Skin of body (tissue), 3 donors: ENCODE measurements at places on chromosomes 4 and X.

GRCh38 chrX:47570794-47571193, 9.8 kb downstream of the ARAF start:
- no peak for DNase-seq

- no peak for DNase-seq
Observed at GRCh38 chr4:5754529-5754881, 43.5 kb downstream of the EVC start.

DNA sequence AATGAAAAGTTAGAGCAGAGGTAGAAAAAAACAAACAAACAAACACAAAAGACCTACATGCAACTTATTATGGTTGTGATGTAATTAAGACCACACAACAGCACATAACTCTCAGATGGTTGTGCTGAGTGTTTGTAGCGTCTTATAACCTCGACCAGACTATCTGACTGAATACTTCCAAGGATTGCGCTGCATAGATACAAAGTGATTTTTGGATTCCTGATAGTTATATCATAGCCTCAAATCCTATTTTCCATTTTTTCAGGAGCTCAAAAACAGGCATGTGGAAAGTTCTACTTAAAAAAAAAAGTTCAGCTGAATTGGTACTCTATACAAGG, 236.1 kb downstream of the SPRY1 start:
- DNase-seq, result peak; percentile 73

DNA sequence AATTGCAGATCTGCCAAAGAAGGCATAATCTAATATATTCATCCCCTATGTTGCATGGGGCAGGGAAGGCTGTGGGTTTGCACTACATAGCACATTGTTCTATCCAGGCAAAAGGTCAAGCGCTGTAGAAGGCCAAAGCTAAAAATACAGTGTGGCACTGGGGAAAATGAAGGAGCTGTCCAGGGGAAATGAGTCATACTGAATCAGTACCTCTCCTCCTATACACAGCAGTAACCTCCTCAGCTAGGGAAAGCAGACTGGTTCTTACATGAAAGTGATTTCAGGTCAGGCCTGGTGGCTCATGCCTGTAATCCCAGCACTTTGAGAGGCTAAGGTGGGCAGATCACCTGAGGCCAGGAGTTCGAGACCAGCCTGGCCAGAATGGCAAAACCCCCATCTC, 31.0 kb upstream of the SLC25A4 start:
- peak; percentile 38 for DNase-seq

DNA sequence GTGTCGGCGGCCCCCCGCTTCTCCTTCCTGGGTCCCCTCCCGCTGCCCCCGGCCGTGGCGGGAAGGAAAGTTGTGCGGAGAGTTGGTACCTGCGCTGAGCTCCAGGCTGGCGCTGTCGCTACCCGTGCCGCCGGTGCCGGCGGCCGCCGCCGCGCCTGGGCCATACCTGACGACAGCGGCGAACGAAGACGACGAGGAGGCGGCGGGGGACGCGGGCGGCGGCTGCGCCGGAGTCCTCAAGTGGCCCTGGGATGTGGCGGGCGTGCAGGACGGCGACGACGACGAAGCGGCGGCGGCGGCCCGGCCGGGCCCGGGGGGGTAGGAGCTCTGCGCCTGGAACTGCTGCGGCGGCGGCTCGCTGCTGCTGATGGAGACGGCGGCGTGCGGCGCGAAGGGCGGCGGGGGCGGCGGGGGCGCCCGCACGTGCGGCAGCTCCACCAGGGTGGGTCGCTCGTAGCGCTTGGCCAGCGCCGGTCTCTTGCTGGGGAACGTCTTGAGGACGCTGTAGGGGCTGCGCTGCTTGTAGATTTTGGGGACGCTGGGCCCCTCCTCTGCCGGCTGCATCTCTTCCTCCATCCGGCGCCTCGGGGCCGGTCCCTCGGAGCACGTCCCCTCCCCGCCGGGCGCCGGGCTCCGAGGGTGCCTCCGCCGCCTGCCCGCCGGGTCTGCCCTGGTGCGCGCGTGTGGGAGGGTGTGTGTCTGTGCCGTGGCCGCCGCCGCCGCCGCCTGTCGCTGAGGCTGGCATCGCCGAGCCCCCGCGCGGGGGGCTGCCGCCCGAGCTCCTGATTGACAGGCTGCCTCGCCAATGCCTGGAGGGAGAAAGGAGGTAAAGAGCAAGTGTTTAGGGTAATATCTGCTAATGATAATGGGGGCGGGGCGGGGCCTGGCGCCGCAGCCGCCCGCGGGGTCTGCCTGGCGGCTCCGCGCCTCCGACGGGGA, 618 bp downstream of the BEND4 start:
- DNase-seq, result no peak

DNA sequence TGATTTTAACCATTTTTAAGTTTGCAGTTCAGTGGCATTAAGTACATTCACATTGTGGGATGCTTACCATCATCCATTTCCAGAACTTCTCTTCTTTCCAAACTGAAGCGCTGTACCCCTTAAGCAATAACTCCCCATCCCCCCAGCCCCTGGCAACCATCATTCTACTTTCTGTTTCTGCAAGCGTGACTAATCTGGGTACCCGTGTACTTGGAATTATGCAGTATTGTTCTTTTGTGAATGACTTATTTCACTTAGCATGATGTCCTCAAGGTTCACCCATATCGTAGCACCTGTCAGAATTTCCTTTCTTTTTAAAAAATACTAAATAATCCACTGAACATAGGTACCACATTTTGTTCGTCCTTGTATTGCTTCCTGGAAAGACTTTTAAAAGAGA, 32.9 kb downstream of the USP9X start:
- no peak for DNase-seq

DNA sequence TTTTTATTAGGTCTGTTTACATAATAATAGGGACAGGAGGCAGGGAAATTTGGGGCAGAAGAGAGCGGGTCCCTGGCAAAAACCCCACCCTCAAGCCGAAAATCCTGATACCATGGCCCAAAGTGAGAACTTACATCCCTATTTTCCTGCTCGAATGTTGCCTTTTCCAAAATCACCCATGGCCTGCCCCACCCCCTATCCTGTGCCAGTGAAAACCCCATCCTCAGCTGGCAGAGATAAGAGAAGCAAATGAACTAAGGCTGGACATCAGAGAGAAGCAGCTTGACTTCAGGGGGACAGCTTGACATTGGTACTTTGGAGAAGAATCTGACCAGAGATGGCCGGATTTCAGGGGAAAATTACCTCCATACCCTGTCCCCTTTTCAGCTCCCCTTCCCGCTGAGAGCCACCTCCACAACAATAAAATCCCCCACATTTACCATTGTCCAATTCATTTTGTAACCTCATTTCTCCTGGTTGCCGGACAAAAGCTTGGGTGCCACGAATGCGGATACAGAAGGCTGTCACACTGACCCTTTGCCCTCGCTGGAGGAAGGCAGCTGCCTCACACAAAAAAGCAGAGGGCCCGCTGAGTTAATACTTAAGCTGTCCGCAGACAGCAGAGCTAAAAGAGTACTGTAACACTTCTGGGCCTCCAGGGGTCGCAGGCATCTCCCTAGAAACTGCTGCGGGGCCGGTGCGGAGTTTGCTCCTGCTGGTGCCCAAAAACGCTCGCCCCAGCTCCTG, 196.2 kb downstream of the SNCA start:
- DNase-seq, result no peak

- peak; percentile 65 for DNase-seq
Observed at GRCh38 chr4:74117024-74117534, 18.1 kb upstream of the CXCL2 start.

DNA sequence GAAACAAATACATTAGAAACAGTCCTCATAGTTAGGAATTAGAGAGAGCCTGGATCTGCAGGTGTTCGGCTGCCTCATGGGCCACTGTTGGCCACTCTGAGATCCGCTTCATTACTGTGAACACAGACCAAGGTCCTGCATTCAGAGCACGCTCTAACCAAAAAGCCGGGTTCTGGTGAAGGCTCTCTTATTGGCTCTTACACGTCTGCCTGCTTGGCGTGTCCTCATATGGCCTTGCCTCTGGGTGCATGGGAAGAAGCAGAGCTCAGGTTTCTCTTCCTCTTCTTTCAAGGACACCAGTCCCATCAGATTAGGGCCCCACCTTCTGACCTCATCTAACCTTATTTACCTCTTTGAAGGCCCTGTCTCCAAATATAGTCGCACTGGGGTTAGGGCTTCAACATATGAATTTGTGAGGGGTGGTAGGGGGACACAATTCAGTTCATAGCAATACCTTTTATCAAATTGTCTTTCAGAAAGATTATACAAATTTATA, 37.1 kb upstream of the ELF2 start:
- DNase-seq, result no peak

GRCh38 chr4:52989865-52990264, 127.7 kb downstream of the RASL11B start:
- DNase-seq, result peak; percentile 11

DNA sequence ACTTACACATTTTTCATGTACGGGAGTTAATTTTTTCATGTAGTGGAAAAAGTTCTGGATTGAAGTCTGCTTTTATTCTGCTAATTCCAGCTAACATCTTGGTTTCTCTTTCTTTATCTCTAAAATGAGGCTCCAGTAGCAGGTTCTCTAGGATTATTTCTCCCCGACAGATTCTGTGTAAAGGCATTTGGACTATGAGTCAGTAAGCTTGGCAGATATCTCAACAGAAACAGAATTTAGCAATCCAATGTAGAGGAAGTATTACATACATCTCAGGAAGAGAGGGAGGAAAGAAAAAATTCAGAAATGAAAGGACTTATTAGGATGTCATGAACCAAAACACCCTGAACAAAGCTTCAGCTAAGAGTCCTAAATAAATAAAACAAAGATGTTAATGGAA, 1682.3 kb upstream of the TENM3 start:
- DNase-seq, result no peak

- no peak for DNase-seq
Observed at GRCh38 chrX:113868177-113868576, 715.7 kb upstream of the HTR2C start.

DNA sequence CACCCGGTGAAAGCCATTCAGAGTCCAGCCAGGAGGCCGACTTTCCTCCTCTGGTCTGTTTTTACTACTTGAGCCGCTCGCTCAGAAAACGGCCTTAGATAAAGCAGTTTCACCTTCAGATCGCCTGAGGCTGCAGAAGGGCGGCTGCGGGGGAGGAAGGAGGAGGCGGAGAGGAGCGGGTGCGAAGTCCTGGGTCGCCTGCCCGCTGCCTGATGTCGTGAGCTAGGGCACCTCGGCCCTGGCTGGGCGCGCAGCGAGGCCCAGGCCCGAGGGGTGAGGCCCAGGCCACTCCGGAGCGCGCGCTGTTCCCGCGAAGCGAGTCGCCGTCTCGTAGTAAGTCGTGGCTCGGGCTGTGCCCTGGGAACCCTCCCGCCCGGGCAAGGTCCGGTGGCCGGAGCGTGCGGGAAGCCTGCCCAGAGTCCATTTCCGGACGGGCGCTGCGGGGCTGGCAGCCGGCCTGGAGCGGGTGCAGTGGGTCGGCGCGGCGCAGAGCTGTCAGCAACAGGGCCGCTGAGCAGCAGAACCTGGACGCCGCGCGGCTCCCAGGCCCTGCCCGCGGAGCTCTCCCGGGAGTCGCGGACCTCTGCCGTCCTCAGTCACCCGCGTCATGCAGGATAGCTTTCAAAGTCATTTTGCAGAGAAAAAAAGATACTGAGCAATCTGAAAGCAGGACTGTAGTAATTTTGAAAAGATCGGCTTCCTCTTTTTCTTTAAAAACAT, 18.6 kb downstream of the TRIM2 start:
- DNase-seq, result no peak

DNA sequence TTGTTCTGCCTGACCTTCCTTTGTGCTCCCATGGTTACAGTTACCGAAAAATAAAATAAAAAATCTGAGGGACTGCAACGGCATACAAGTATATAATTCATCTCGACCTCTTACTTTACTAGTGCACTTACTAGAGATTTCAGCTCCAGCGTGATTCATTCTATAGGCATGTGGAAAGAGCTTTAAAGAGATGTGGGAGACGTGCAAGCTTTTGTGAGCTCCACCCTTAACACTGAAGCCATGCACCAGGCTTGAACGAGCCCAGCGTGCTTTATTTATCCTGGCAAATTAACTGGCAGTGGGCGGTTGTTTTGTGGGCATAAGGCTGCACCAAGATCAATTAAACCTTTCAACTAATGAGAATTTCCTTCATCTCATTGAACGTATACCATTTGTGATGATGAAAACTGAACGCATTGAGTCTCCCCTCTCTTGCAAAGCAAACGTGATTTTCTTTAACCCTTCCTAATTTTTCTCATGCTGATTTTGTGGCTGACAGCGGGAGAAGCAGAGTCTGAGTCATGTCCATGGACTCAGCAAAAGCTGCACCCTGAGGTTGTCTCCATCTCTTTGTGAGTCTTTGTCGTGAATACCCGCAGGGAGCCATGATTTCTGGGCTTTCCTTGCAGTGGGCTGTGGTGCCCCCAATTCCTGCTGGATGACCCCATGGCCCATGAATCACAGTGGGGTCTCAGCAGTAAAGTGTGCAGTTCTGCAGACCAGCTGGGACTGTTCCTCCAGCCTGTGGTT, 60.1 kb downstream of the MXRA5 start:
- DNase-seq, result no peak

DNA sequence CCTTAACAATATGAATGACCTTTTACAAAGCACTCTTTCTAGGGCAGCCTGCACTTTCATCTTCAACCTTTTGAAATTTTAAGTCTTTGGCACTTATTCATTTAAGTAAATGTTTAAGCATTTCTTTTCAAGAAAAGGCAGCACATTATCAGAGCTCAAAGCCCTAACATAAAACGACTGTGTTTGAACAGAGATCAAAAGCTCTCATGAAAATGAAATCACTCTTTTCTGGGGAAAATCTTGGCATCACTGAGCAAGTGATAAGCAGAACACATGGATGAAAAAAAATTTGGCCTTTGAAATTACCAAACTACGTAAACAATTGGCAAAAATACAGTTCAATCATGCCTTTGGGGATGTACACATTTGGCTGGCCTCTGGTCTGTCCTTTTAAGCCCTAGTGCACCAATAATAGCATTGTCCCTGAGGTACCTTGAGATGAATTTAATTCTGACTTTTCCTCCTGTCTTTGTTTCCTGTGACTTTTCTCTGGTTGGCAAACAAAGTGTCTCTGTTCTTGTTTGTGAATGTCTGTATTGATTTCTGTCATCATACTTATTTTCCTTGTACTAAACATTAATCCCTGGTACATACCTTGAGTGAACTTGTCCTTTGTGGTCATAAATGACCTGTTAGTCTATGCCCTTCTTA, 12.9 kb upstream of the ODAM start:
- DNase-seq, result peak; percentile 73

DNA sequence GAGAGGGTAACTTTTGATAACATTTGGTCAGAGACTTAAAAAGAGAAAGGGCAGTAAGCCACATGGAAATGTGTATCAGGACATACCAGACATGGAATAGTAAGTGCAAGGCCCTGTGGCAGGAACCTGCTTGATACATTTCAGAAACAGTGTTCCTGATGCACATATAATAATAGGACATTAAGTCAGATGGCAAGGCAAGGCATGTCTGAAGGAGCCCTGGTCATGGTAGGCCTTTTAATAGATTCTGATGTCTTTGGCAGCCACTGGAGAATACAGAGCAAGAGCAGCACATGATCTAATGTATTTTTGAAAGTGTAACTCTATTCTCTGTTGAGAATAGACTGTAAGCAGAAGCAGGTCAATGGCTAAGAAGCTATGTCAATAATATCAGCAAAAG, 279.7 kb downstream of the CAMK2D start:
- no peak for DNase-seq
